Lung microvascular endothelial cell (primary cell): ENCODE measurements at places on chromosomes 5 and 9. TPM values are rescaled to one million over a fixed set of nuclear protein-coding genes. Genes with fewer than 3 reads are reported as not detected.

DNA sequence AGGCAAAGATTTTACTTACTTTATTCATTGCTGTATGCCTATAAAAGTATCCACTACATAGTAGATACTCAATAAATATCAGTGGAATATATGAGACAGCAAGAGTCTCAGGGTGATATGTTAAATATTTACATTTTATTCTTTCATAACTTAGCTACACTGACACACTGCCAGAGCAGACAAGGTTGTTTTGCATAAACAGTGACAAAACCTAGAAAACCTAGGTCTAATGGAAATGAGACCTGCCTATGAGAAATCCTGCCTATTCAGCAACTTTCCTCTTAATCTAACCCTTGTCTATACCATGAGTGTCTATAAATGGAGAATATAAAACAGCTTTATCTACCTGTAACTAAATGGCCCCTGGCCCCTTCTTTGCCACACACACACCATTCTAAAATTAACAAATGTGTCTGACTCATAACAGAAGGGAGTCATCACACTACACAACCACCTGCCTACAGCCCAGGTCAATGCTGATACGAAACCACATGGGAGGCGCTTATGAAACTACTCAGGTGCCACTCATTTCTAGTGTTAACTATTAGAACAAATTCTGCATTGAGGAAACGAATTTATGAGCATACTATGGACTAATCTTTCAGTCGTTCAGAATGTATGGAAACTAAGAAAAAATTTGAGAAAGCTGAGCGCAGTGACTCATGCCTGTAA, 60.3 kb downstream of the UBAP2 start:
- no peak for DNase-seq

Gene CXCL14
- total RNA-seq, result not detected in 2 replicates

DNA sequence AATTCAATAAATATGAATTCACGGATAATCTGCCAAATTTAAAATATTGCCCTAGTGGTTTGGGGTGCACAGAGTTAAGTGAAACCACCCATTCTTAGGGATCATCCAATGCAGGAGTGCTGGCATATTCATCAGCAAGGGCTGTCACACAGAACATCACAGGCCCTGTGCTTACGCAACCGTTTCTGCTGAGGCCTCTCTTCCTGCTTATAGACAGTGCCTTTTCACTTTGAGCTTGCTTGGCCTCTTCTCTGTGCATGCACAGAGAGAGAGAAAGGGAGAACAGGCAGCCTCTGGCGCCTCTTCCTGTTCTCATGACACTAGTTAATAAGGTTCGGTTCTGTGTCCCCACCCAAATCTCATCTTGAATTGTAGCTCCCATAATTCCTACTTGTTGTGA, 366.3 kb downstream of the ICE1 start:
- DNase-seq, result no peak

Gene PFN3
- total RNA-seq, result not detected in 2 replicates

Gene SMIM33
- total RNA-seq, result under 0.01 TPM in 1 of 2 replicates, not detected in the other

GRCh38 chr9:110334183-110334582, 3.5 kb downstream of the TXNDC8 start:
- DNase-seq, result no peak

DNA sequence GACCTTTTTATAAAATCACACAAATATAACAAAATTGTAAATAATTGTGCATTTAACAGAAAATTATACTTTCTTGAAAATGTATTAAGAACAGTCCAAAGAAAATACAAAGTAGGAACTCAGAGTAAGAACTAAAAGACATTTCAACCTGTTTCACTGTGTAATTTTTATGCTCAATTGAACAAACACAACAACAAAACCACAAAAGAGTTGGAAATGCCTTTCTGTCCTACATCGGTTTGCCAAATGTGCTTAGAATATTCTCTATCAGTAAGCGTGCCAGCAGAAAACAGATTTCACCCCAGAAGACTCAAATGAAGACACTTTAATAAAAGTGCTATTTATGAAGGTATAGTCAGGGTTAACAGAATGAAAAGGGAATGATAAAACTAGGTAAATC, 592.1 kb downstream of the PRELID2 start:
- DNase-seq, result no peak

- peak; percentile 53 for DNase-seq
Observed at GRCh38 chr5:91382530-91383026, 539 bp downstream of the ARRDC3 start.

Gene DMGDH
- total RNA-seq, result 0.22 and 0.40 TPM in 2 replicates

- DNase-seq, result no peak
Observed at GRCh38 chr5:172162323-172162986, 25.6 kb downstream of the STK10 start.

- DNase-seq, result no peak
Observed at GRCh38 chr9:38355115-38355514, 37.4 kb upstream of the ALDH1B1 start.

Gene HNRNPA0
- 10.2 and 14.3 TPM in 2 replicates for total RNA-seq

- no peak for DNase-seq
Observed at GRCh38 chr5:133930813-133931090, 37.7 kb downstream of the C5orf15 start.

Gene PLPPR1
- under 0.01 TPM in 1 of 2 replicates, not detected in the other for total RNA-seq

DNA sequence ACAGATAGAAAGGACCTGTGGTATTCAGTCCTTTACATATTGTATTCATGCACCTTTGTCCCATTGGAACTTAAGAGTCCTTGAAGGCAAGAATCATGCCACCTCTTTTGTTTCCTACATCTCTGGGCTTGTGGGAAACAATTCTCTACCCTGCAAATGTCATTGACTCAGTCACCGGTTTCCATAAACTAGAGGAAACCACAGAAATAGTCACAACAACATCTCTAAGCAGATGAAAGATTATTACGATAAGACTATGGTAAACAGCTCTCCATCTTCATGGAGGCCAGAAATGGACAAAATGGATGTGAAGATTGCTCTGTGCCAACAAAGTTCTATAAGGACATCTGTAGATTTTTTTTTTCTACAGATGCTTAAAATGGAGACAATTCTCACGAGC, 165.5 kb downstream of the PIK3R1 start:
- DNase-seq, result no peak

DNA sequence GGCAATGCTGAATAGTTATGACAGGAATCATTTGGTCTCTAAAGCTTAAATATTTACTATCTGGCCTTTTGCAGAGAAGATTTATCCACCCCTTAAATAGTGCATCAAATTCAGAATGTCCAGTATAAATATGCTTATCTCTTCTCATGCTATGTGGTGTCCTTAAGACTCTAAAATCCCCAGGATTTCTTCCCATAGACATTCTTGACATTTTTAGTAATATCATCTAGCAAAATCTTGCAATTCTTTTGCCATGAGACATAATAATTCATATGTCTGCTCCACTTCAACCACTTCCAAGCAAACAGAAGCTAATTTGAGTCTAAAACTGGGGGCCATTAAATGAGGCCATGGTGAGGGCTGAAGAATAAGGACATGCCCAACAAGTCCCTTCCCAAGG, 1923.4 kb upstream of the CDH9 start:
- no peak for DNase-seq

Gene CER1
- total RNA-seq, result not detected in 2 replicates

Gene GALNT12
- total RNA-seq, result under 0.01 and 0.22 TPM in 2 replicates

- DNase-seq, result no peak
Observed at GRCh38 chr9:21016701-21017491, 14.5 kb downstream of the HACD4 start.

- DNase-seq, result no peak
Observed at GRCh38 chr9:115192280-115192679, 74.3 kb upstream of the TNC start.

DNA sequence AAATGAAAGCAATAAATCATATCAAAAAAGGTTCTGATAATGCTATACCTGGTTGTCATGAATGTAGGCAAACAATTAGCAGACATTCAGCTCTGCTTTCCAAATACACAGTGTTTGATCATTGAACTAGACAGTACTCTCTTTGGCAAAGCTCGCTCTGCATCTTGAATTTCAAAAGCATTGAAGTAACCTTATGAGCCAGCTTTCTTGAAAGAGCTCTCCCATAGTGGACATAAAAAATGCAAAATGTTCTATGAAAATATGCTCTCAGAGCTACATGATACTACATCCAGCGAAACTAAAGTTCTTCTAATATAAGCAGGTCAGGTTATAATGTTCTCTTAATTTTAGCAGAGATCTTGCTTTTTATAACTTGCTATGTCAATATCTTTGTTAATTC, 533.4 kb downstream of the CSNK1G3 start:
- no peak for DNase-seq

Gene TEK
- 56.9 and 108 TPM in 2 replicates for total RNA-seq

GRCh38 chr5:139652788-139653241, 4.7 kb downstream of the CXXC5 start:
- DNase-seq, result no peak

- DNase-seq, result no peak
Observed at GRCh38 chr5:2740051-2740875, 11.2 kb downstream of the IRX2 start.

- DNase-seq, result no peak
Observed at GRCh38 chr5:144036476-144036875, 134.0 kb downstream of the YIPF5 start.

DNA sequence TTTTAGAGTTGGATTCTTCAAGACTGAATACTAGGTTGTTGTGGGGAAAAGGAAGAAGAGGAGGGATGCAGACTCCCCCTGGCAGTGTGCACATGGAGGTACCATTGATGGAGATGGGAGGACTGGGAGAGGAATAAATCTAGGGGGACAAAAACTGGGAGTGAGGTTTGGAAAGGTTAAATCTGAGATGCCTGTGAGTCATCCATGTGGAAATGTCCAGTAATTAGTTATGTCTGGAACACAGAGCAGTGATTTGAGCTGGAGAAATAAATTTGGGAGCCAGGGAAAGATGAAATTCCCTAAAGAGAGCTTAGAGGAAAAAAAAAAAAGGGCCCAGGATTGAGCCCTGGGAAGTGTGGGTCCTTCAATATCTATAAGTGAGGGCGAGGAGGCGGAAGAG, 8.0 kb upstream of the CCIN start:
- DNase-seq, result no peak

- no peak for DNase-seq
Observed at GRCh38 chr5:165139721-165140120, 1634.3 kb downstream of the MAT2B start.
